ENCODE measurements at places on chromosomes 12 and 14. TPM values are rescaled to one million over a fixed set of nuclear protein-coding genes. Genes with fewer than 3 reads are reported as not detected.

- no peak for DNase-seq
Observed at GRCh38 chr12:113720629-113721028, 245.5 kb downstream of the RBM19 start.

GRCh38 chr12:59834659-59835474 lies 239.0 kb downstream of the SLC16A7 start:
- no peak for DNase-seq

DNA sequence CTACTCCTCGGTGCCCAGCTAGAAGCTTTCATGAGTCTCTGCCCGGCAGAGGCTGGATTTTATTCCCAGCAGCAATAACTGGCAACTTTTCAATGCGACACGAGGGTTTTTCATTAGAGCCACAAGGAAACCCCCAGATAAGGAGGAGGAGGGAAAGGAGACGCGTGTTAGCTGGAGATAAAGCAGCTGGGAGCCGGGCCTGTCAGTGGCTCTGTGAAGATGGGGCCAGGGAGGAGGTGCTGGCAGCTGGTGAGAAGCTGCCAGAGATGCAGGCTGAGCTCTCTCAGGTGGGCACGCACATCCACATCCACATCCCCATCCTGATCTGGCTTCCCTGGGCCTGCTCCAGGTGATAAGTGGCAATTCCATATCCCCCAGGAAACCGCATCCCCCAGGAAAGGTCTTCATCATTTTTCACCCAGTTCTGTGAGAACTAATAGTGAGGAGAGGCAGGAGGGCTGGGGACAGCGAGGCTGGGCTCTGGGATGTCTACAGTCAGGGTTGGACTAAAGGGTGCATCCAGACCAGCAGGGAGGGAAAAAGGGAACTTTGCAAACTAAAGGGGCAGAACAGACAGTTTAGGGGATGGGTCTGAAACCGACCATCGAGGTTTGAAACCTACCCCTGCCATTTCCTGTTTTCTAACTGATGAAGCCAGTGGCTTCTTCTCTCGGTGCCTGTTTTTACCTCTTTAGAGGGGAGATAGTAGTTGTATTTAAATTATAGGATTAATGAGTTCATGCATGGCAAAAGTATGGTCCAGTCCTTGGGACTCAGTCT lies 413.2 kb downstream of the DPF3 start:
- DNase-seq, result no peak

GRCh38 chr12:62045211-62045610 lies 215.0 kb upstream of the USP15 start:
- DNase-seq, result no peak

DNA sequence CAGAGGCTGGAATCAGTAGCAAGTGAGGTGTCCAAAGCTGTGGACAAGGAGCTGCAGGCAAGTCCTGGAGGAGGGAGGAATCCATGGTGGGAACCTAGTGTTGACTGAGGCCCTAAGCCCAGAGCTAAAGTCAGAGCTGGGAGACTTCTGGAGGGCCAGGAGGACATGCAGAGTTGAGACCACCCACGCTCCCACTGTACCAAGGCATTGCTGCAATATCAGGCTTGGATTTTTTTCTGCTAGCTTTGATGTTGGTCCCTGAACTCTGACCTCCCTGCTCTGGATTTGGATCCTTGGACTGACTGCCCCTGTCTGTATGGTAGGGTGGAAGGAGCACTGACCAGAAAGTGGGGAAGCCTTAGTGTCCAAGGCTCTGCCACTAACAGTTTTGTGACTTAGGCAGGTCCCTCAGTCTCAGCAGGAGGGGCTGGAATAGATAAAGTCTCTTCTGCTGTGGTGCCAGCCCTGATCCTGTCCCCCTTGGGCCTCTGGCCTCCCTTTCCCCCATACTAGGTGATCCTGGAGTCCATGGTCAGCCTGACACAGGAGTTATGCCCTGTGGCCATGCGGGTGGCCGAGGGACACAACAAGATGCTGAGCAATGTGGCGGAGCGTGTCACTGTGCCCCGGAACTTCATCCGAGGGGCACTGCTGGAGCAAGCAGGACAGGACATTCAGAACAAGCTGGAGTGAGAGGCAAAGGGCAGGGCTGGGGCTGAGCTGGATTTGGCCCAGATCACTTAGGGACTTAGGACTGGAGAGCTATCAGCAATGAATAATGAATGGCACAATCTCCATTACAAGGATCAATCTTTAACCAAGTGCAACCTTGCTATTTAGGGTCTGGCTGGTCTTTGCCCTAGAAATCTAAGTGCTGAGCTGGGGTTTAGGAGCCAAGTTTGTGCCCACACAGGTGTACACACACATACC lies 9.4 kb downstream of the CARMIL3 start:
- no peak for DNase-seq

DNA sequence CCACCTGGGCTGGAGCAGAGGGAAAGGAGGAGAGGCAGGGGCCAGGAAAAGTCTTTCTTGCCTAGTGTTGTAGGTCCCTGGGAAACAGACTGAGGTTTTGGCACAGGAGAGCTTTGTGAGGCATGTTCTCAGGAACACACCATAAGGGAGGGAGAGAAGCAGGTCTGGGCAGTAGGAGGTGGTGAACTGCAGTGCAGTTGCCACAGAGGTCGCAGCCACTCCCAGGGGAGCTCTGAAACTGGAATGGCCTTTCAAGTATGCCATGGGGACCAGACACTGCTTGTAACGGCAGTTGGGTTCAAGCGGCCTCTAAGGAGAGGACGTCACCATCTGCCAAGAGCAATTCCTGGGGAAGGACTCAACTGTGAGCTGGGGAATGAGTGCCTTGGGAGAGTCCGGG lies 35.4 kb upstream of the NKX2-8 start:
- DNase-seq, result no peak

GRCh38 chr14:34014936-34015335 lies 64.1 kb upstream of the EGLN3 start:
- DNase-seq, result no peak

- no peak for DNase-seq
Observed at GRCh38 chr12:102478405-102479098, 1.8 kb downstream of the IGF1 start.

DNA sequence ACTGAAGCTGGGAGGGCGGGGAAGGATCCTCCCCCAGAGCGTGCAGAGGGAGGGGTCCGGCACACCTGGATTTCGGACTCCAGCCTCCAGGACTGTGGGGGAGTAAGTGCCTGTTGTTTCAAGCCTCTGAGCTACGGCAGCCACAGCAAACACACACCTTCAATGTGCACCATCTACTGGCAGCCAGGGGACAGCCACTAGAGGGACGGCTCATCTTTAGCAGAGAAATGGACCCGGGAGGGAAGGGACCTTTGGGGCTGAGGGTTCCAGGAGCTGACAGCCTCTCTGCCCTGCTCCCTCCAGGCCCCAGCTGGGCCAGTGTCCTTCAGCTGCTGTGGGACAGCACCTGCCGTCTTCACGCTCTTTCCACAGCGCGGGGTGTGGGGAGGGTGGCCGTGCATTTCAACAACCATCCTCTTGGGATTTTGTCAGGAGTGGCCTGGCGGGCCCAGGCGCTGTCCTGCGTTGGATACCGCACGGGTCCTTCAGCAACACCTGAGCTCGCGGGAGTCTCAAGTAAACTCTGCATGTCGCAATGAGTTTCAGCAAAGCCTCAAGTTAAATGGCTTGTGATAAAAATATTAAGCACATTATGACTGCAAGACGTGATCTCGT lies 209.2 kb upstream of the C14orf180 start:
- peak; percentile 63 for DNase-seq

DNA sequence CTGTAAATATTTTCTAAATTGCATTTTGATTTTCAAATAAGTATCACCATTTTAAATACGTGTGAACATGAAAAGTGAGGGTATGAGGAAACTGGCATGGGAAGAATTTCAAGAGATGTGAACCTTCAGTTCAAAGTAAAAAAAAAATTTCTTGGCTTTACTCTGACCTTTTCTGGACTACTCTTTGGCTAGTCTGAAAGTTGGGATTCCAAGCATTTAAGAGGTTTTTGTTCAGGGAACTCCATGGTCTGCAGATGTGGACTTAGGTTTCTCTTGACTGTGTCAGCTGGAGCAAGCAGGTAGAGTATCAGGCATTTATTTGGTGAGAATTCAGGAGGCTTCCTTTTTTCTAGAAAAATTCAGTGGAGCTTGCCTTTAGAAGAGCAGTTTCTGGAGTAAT lies 311.6 kb downstream of the LRIG3 start:
- no peak for DNase-seq

- DNase-seq, result no peak
Observed at GRCh38 chr12:43349863-43350262, 202.1 kb downstream of the ADAMTS20 start.

DNA sequence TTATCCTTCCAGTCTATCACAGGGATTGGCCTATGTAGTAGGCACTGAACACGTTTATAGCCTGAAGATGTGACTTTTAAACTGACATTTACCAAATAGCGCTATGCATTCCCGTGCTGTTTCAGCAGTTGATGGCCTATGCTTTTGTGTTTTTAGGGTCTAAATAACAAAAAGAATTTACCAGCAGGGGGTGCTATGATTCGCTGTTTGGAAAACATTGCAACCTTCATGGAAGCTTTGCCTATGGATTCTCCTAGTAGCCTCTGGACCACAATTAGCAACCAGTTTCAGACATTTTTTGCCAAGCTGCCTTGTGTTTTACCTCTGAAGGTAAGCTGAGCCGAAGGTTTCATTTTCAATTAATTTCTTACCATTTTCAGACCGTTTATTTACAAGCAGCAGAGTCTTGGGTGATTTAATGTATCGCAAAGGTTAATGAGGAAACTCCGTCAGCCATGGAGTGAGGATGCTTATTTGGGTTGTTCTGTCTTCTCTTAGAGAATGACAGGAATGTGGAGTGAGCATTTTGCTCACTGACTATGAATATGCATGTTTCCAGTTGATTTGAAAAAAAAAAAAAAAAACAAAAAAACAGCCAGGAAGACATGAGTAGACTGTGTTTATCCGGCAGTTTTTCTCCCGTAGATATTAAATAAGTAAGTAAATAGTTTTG lies 133.1 kb downstream of the PRIMA1 start:
- DNase-seq, result peak; percentile 45

- no peak for DNase-seq
Observed at GRCh38 chr12:19177754-19178153, 48.2 kb downstream of the PLEKHA5 start.

DNA sequence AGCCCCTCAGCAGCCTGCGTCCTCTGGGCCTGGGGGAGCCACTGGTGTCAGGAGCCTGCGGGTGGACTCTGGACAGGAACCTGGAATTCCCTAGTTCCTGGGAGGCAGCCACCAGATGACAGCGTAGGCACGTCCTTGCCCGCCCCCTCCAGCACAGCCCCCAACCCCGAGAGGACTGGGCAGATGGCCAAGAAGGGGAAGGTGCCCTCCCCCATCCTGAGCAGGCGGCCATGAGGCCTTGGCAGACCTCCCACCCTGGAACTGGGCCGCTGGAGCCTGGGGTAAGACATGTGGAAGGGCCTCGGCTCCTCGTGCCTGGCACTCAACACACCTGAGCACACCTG lies 60.4 kb upstream of the FBRSL1 start:
- DNase-seq, result no peak

GRCh38 chr12:58906917-58907316 lies 13.4 kb downstream of the LRIG3 start:
- DNase-seq, result no peak

- no peak for DNase-seq
Observed at GRCh38 chr14:69999261-69999674, 120.1 kb downstream of the SMOC1 start.

DNA sequence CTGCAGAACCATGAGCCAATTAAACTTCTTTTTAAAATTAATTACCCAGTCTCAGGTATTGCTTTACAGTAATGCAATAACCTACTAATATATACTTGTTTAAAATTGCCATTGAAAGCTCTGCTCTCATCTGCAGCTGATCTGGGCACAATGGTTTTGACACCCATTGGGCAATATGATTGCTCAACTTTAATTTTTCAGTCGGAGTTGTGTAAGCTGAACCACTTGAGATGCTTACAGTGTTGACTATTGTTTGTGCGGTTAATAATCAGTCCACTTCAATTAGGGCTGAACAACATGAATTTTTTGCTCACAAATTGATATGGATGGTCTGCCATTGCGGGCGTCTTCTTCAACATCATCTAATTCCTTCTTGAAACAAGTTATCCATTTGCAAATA lies 18.0 kb upstream of the OR4K5 start:
- DNase-seq, result no peak

DNA sequence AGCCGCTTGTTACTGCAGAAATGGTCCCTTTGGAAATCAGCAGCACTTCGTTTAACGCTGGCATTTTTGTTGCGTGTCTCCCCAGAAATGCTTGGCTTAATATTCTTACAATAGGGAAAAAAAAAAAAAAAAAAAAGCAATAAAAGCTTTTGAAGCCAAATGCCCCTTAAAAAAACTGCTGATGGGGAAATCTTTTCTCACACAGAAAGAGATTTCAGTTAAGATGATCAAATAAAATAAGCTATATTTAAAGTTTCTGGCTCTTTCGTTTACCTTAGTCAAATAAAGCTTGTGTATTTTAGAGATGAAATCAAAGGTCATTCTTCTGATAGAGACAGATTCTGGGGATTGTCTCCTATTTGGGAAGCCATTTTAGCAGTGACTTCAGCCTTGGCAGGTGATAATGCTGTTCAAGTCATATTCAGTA lies 52.4 kb upstream of the FRS2 start:
- DNase-seq, result no peak

- DNase-seq, result no peak
Observed at GRCh38 chr12:3988519-3989217, 115.5 kb upstream of the PARP11 start.

GRCh38 chr14:100192250-100192671 lies 32.8 kb upstream of the DEGS2 start:
- DNase-seq, result no peak

DNA sequence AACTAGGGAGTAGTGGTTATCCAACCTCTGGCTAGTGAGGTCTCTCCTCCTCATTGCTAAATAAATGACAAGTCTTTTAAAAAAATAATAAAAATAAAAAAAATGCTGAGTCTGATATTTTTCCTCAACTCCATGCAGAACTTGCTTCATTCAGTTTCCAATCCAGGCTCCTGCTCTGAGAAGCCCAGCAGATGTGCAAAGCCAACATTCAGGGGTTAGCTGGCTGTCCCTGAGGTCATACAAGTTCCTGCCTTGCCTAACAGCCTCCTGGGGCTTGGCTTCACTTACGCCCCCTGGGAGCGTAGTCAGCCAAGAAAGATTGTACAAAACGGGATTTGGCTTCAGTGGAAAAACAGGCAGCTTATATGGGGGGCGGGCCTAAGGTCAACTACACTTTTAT lies 23.3 kb downstream of the RTRAF start:
- no peak for DNase-seq

GRCh38 chr12:51642286-51642685 lies 51.3 kb downstream of the SCN8A start:
- no peak for DNase-seq

- DNase-seq, result no peak
Observed at GRCh38 chr12:57888409-57889157, 42.1 kb upstream of the CTDSP2 start.

- DNase-seq, result no peak
Observed at GRCh38 chr14:75636100-75636692, 24.5 kb downstream of the ERG28 start.

- no peak for DNase-seq
Observed at GRCh38 chr12:99192489-99192888, 455.1 kb upstream of the GARIN6 start.

- no peak for DNase-seq
Observed at GRCh38 chr12:58028294-58028693, 86.9 kb downstream of the ATP23 start.

The SLC25A47 gene
- polyA plus RNA-seq, result not detected

The AHNAK2 gene
- 0.95 TPM for polyA plus RNA-seq

The KRT71 gene
- not detected for polyA plus RNA-seq

The SRP54 gene
- polyA plus RNA-seq, result 19.7 TPM

The IL22 gene
- polyA plus RNA-seq, result not detected

The ACOT6 gene
- polyA plus RNA-seq, result not detected

The PIWIL1 gene
- polyA plus RNA-seq, result 0.02 TPM

The TAS2R42 gene
- polyA plus RNA-seq, result not detected

The CD27 gene
- polyA plus RNA-seq, result 0.39 TPM

The HOXC10 gene
- polyA plus RNA-seq, result not detected

The SETD3 gene
- 16.0 TPM for polyA plus RNA-seq

The KCNH3 gene
- 0.47 TPM for polyA plus RNA-seq

Data from H1 (cell line).